ENCODE measurements at places on chromosomes 13 and 19. TPM values are rescaled to one million over a fixed set of nuclear protein-coding genes. Genes with fewer than 3 reads are reported as not detected.
A peak's percentile ranks its signal among the peaks of the same experiment; 100 is the strongest.

Gene TNNT1
- total RNA-seq = 32.5 TPM

- DNase-seq = no peak
These were observed 23.9 kb upstream of the ZBTB7A start for GRCh38 chr19:4090356-4091220.

Gene C3
- 0.68 TPM for total RNA-seq

GRCh38 chr19:7853770-7854128, 20.4 kb downstream of the PRR36 start:
- no peak for DNase-seq

DNA sequence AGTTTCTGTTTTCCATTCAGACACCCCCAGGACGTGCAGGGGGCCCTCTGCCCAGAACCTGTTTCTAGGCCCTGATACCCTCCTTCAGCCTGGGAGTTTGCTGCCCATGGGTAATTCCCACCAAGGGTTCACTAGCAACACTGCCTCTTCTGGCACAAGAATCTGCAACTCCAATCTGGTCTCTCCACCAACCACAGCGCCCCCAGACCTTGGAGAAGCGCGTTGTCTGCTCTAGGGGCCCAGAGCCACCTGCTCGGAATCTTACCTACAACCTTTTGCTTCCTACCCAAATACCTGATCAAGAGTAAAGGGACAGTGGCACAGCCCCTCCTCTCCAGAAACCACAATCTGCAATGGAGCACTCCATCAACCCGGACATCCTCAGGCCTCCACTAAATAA, 763 bp downstream of the ZNF180 start:
- no peak for DNase-seq

- no peak for DNase-seq
These were observed 3.6 kb downstream of the CACNG7 start for GRCh38 chr19:53912653-53913052.

DNA sequence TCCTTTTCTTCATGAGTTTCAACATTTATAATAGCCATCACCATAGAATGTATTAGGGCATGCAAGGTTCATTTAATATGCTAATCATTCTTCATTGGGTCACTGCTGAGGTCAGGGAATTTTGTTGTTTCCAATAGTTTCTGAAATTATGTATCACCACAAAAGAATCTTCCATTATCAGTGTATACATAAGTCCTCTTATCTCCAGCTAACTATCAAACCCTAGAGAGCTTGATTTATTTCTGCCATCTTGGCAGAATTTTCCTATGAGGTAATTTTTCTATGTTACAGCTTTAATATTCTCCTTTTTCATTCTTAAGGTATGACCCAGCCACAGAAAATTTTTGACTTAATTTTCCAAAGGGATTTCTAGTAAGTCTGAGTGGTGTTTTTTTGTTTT, 415.0 kb upstream of the SLITRK1 start:
- no peak for DNase-seq

GRCh38 chr13:93270769-93271742, 44.4 kb downstream of the GPC6 start:
- no peak for DNase-seq

DNA sequence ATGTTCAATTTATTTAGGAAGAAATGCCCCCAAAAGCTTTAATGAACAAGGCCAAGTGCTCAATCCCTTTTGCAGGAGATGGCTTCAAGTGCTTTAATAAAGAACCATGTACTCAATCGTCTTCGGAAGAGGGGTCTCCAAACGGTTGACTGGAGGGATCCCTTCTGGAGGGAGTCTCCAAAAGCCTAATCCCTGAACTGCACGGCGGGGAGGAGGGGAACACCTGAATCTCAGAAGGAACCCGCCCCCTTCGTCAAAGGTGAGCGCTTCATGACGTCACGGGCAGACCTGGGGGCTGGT, 505 bp downstream of the PAF1 start:
- DNase-seq = no peak

DNA sequence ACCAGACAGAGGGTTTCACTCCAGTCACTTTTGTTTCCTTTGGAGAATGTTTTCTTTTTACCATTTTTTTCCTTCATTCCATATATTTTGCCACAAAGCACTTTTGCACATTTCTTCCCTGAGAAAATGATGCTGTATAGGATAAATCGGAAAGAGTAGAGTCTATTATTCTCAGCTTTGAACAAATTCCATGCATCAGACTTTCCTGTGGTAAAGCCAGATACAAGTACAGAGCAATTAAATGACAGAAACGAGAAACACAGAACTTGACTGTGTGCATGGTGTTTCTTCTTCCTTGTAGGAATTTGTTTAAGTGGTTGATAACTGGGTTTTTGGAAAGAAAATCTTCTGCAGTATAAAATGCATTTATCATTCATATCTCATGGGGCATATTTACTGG, 107.4 kb upstream of the CSNK1A1L start:
- no peak for DNase-seq

Gene LRRC63
- total RNA-seq = 0.20 TPM

- no peak for DNase-seq
These were observed 774 bp upstream of the HOMER3 start for GRCh38 chr19:18941628-18942354.

DNA sequence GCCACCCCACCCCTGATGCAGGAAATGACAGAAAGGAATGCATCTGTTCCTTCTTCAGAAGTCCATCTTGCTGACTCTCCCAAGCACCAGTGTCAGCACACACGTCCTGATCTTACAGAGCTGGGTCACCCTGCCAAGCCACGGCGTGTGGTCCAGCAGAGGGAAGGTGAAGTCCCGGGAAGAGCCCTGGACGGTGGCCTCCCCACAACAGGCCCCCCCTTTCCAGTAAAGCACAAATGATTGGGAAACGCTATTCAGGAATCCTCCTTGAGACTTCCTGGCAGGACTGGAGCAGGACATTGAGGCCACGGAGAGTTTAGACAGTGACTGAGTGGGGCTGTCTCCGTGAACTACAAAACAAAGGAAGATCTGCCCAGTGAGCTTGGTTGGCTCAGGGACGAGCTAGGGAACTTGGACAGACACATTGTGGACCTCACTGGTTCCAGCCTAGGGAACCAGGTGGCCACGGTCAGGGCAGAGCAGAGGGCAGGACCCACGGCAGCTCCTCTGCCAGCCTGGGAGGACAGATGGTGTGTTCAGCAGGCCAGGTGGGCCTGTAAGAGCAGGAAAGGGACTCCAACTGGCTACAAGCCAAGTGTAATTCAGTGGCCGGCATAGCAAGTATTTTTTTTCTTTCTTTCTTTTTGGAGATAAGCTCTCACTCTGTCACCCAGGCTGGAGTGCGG, 41.7 kb downstream of the ELL start:
- DNase-seq = peak; percentile 84

- no peak for DNase-seq
These were observed 432.7 kb downstream of the FOXO1 start for GRCh38 chr13:40233731-40234195.

Gene BRD4
- 8.3 TPM for total RNA-seq

DNA sequence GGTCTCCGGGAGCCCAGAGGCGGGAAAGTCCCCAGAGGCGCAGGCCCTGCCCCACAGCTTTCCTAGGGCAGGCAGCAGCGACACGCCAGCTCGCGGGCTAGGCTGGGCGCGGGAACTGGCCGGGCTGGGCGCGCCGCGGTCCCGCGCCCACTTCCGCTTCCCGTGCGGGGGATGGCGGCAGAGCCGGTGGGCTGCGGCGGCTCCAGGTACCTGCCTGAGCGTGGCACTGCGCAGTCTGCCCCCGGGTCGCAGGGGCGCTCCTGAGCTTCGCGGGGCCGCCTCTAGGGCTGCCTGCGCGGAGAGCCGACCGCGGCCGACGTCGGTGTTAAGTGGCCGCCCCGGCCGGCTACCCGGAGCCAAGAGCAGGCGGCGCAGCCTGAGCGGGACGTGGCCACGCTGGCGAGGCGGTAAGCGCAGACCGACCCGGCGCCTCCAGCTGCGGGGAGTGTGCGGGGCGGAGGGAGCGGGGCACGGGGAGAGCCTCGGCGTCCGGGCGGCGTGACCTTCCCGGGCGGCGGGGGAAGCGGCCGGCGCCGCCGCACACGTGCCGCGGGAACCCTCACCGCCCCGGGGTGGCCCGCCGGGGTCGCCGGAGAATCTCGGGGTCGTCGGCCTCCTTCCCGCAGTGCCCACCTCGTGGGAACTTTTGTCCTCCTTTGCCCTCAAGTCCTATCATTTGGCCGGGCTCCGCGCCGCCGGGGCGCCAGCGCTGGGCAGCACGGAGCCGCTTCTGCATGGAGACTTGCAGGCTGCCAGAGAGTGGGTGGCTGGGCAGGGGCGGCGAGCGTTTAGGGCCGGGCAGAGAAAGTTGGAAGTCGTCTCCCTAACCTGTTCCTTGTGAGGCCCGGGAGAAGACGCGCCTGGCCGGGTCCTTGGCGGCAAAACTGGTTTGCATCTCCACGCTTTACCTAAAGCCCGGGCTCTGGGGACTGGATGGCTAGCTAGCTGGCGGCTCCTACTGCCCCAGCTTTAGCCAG, 31.4 kb upstream of the MPHOSPH8 start:
- peak; percentile 41 for DNase-seq

Gene ODAD3
- 2.3 TPM for total RNA-seq

DNA sequence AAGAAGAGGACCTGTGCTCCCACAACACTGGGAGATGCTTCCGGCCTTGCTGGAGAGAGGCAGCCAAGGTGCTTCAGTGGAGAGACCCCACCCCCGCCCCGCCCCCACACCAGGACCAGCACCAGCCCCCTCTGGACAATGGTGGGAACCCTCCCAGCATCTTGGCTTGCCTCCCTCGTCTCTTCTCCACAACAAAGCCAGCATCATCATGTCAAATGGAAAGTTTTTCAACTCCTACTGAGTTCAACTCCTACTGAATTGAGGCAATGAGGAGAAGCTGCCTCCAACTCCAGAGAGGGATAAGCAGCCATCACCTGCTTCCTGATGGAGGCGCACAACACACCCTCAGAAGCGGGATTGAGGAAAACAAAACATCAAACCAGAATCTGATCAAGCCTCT, 12.8 kb downstream of the DEDD2 start:
- no peak for DNase-seq

DNA sequence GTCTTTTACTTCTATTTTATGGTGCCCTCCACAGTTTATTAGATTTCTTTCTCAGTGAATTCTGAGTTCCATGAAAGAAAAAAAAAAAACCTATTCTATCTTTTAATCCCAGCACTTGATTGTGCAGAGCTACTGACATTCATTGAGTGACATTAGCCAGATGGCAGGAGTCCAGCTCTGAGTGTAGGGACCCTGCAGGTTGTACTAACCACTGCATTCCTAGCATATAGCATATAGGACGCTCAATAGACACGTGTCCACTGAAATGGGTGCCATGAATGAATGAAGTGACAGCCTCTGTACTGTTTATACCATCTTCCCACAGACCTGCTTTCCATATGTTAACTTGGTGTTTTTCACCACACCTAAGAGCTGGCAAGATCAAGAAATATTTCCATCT, 206.3 kb downstream of the RAP2A start:
- DNase-seq = no peak

Gene SH2D3A
- total RNA-seq = not detected

- DNase-seq = no peak
These were observed 10.5 kb downstream of the NAXD start for GRCh38 chr13:110625771-110626321.

Gene ZNF382
- total RNA-seq = 3.5 TPM

DNA sequence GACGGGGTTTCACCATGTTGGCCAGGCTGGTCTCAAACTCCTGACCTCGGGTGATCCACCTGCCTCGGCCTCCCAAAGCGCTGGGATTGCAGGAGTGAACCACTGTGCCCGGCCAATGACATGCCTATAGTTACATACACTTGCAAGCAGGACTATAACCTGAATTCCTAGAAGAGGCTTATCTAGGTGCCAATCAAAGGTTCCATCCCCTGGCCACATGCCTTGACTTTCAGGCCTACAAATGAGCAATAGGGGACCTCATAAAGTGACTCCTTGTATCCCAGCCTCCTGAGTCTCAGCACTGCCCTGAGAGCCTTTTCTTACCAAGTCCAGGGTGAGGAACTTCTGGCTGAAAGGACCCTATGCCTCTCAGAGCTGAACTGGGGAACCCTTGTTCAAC, 3.9 kb upstream of the LSM4 start:
- no peak for DNase-seq

DNA sequence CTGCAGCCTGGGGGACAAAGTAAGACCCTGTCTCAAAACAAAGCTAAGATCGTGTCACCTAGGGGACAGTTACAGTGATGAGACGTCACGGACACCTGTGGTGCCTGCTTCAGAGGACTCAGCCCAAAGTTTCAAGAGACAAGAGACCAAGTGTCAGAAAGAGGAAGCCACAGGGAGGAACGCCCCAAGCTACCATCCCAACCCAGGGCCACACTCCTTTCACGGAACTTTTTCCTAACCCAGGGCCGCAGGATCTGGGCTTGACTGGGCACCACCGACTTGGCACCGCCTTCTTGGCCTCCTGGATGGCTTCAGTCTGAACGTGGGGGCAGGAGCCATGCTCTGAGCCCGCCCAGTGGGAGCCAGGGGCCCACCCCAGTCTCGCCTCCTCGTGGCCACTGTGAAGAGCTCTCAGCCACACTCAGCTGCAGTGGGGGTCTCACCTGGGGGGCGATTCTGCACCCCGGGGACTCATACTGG, 8.5 kb downstream of the MOB3A start:
- DNase-seq = no peak

DNA sequence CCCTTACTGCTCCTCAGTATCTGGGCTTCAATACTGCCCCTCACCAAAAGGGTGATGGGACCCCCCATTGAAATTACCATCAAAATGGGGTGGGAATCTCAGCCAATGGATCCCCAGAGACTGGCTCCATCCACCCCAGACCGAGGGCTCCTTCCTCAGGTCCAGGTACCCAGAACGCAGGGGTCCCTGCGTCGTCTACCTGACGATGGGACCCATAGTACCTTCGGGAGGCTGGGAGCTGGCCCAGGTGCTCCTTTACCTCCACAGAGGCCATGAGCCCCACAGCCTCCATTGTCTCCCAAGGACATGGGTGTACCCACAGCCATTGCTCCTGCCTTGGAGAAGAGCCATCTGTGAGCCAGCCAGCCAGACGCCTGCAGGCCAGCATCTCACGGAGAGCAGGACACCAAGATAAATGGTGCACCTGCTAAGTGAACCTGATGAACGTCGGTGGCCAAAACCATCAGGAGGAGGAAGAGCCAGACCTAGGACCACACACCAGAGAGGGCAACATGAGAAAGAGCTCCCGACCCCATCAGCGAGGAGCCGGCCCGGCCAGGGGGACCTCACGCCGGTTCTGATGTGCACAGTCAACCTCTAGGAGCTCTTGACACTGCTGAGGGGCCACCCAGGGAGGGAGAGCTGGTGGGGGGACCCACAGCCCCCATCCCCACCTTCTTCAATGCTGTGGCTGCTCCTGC, 156.8 kb upstream of the SOX1 start:
- DNase-seq = no peak

GRCh38 chr19:49189259-49189658, 31.7 kb downstream of the TRPM4 start:
- no peak for DNase-seq

Gene CERS1
- total RNA-seq = 1.4 TPM

GRCh38 chr13:97506511-97506910, 72.5 kb downstream of the RAP2A start:
- no peak for DNase-seq

Data from RPMI7951 (cell line).